CD4-positive, alpha-beta T cell (primary cell): ENCODE measurements at places on chromosomes 1 and 21.
A peak's percentile ranks its signal among the peaks of the same experiment; 100 is the strongest.

GRCh38 chr21:34520764-34521508 lies 8.9 kb upstream of the KCNE1 start:
- peaks cover 7% of the 10 kb centered on the region for H3K36me3 ChIP-seq
- H3K27me3 ChIP-seq = no peaks in the 10 kb centered on the region
- H3K27ac ChIP-seq = no peak overlapping the region
- DNase-seq = no peak
- H3K4me3 ChIP-seq = no peak overlapping the region

- DNase-seq = no peak
- H3K4me1 ChIP-seq = peaks cover 23% of the 10 kb centered on the region
- no peak overlapping the region for H3K4me3 ChIP-seq
- no peak overlapping the region for H3K27ac ChIP-seq
- H3K36me3 ChIP-seq = no peaks in the 10 kb centered on the region
Observed at GRCh38 chr1:156083800-156084790, 1.8 kb upstream of the MEX3A start.

- no peaks in the 10 kb centered on the region for H3K4me1 ChIP-seq
- peaks cover 7% of the 10 kb centered on the region for H3K27me3 ChIP-seq
- no peak overlapping the region for H3K27ac ChIP-seq
- H3K4me3 ChIP-seq = no peak overlapping the region
Observed at GRCh38 chr1:231192620-231193163, 30.8 kb downstream of the TRIM67 start.

DNA sequence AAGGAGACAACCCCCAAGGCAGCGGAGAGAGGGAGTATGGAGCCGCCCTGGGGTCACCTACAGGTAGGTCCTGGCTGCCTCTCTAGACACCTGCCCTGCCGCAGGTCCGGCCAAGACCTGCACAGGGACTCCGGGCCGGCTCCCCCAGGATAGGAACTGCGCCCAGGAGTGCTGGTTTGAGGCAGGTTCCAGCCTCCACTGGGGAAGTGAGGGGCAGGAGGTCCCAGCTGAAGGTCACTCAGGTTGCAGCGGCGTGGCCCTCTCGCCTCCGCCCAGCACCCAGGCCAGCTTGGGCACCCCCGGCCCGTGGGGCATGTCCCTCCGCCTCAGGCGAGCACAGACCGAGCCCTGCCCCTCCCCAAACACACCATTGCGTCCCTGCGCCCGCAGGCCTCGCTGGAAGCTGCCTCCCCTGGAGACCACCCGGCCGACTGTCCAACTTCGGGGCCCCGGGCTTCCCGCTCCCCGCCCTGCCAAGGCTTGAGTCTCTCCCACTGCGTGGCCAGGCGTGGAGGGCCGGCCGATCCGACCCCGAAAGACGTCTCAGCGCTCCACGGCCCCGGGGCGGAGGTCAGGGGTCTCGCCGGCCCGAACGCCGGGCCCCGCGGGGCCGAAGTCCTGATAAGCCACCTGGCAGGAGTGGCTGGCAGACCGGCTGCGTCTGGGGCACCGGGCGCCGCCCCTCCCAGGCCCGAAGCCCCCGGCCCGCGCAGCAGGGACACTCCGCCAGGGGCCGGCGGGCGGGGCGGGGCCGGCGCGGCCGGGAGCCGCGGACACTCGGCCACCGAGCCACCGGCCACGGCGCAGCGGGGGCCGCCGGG lies 1.4 kb upstream of the SKI start:
- no peaks in the 10 kb centered on the region for H3K36me3 ChIP-seq
- H3K27me3 ChIP-seq = no peaks in the 10 kb centered on the region
- H3K4me1 ChIP-seq = peaks cover 42% of the 10 kb centered on the region
- H3K4me3 ChIP-seq = no peak overlapping the region

GRCh38 chr1:235583511-235584001 lies 66.0 kb downstream of the GNG4 start:
- no peaks in the 10 kb centered on the region for H3K36me3 ChIP-seq
- H3K4me3 ChIP-seq = no peak overlapping the region
- no peak for DNase-seq
- H3K27ac ChIP-seq = no peak overlapping the region
- no peaks in the 10 kb centered on the region for H3K27me3 ChIP-seq

DNA sequence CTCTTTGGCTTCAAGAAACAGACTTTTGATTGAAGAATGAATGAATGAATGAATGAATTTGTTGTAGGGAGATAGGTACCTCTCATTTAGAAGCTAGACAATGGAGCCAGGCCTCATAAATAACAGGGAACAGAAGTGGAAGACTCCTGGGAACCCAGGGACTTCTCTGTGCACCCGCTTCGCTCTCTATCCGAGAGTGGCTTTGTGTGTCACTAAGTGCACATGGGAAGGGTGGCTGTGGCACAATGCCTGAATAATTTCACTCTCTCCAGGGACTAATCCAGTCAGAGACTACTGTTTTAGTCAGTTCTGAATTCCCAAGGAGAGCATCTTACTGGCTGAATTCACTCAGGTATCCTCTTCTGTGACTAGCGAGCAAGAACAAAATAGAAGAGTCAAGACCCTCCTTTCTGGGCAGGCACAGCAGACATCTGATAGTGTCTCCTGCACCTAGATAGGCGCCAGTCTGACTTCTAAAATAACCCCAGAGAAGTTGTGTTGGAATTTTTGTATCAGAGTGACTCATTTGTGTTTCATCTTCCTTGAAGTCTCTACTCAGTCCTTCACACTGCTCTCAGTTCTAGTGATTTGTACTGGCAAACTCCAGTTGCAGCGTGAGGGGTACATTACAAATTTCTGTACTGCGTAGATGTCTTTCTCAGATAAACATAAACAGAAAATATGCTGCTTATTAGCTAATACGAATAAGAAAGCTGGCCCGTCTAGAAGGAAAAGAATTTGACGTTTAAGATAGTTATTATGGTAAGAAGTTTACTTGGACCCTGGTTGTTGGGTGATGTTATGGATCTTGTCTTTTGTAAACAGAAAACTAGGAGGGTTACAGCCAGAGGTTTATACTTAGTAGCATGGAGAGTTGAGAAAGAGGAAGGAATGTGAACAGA lies 34.0 kb downstream of the BACH1 start:
- H3K4me1 ChIP-seq = no peaks in the 10 kb centered on the region
- no peaks in the 10 kb centered on the region for H3K27me3 ChIP-seq
- no peak overlapping the region for H3K4me3 ChIP-seq
- peaks cover 17% of the 10 kb centered on the region for H3K36me3 ChIP-seq

GRCh38 chr1:56520016-56520601 lies 59.3 kb downstream of the PLPP3 start:
- no peak overlapping the region for H3K4me3 ChIP-seq
- DNase-seq = no peak
- no peak overlapping the region for H3K27ac ChIP-seq
- no peaks in the 10 kb centered on the region for H3K36me3 ChIP-seq
- peaks cover 3% of the 10 kb centered on the region for H3K27me3 ChIP-seq

DNA sequence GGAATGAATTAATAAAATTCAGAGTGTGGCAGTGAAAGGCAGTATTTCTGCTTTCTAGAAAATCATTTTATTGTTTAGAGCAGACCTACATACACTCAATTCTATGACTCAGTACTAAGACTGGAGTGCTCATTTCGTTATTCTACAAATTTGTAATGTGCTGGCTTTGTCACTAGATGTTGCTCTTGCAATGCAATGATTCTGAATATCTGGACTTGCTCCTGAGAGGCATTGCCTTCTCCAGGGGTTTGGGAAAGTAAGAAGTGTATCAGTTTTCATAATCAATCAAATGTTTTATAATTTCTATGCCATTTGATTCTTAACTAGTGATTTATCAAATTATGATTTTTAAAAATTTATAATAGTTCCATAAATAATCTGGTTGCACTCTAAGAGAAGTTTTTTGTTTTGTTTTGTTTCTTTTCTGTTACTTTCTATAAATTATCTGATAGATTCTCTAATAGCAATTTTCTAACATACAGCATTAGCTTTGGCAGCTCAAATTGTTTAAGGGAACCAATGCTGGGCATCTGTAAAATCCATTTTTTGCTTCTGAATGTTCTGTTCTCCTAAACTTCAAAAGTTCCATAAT lies 280.5 kb upstream of the SGIP1 start:
- peaks cover 3% of the 10 kb centered on the region for H3K4me1 ChIP-seq
- H3K27ac ChIP-seq = no peak overlapping the region
- DNase-seq = peak; percentile 64
- no peaks in the 10 kb centered on the region for H3K36me3 ChIP-seq
- H3K27me3 ChIP-seq = no peaks in the 10 kb centered on the region
- H3K4me3 ChIP-seq = no peak overlapping the region

DNA sequence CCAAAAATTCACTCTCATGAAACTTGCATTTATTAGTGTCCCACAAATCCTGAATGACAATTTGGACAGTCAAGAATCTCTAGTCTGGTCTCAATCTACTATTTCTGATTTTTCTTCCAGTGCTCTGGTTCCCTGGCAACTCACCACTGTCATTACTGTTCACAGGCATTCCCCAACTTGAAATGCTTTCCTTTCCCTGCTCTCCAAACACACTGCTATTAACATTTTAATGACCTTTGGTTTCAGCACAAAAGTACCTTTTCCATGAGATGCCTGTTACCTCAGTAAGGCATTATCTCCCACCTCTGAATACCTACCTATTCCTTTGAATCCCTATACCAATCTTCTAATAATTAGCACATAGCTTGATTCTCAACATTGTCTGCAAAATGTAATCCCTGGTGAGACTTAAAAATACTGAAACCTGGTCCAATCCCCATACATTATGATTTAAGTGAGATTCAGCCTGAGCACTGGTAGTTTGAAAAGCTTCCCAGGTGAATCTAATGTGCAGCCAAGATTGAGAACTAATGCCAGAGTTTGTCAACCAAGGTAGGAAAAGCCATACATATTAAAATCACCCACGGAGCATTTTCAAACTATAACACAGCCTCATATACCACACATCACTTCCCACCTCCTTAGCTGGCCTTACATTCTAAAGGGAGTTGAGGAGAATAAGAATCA lies 11.7 kb upstream of the ANGPTL3 start:
- DNase-seq = no peak
- H3K27me3 ChIP-seq = no peaks in the 10 kb centered on the region
- H3K4me1 ChIP-seq = no peaks in the 10 kb centered on the region
- no peak overlapping the region for H3K4me3 ChIP-seq
- H3K36me3 ChIP-seq = no peaks in the 10 kb centered on the region

GRCh38 chr1:234067581-234068337 lies 163.3 kb downstream of the SLC35F3 start:
- H3K27me3 ChIP-seq = peaks cover 4% of the 10 kb centered on the region
- H3K4me1 ChIP-seq = peaks cover 4% of the 10 kb centered on the region
- H3K36me3 ChIP-seq = no peaks in the 10 kb centered on the region
- no peak overlapping the region for H3K4me3 ChIP-seq

DNA sequence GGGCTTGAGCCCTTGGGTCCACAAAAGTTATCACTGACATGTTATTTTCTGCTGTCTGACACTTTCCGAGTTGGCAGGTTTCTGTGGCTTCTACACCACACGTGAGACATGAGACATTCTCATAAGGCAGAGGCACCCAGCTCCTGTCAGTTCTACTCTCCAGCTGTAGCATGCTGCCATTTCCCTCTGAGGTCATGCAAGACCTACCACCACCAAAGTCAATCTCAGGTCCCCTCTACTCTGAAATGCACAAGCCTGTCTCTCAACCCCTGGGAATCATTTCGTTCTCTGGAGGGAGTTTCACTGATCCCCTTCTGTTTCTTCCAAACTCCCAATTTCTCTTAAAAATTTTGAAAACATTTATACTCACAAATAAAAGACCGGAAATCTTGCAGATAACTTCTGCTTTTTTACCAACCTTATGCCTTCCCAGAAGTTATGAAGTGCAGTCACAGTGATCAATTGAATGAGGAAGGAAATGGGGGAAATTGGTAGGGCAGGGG lies 39.5 kb upstream of the CR2 start:
- H3K4me1 ChIP-seq = no peaks in the 10 kb centered on the region
- no peak for DNase-seq
- no peak overlapping the region for H3K4me3 ChIP-seq

GRCh38 chr1:199724049-199724448 lies 303.5 kb upstream of the NR5A2 start:
- no peak overlapping the region for H3K27ac ChIP-seq
- H3K36me3 ChIP-seq = no peaks in the 10 kb centered on the region
- no peaks in the 10 kb centered on the region for H3K4me1 ChIP-seq
- H3K4me3 ChIP-seq = no peak overlapping the region
- H3K27me3 ChIP-seq = no peaks in the 10 kb centered on the region

DNA sequence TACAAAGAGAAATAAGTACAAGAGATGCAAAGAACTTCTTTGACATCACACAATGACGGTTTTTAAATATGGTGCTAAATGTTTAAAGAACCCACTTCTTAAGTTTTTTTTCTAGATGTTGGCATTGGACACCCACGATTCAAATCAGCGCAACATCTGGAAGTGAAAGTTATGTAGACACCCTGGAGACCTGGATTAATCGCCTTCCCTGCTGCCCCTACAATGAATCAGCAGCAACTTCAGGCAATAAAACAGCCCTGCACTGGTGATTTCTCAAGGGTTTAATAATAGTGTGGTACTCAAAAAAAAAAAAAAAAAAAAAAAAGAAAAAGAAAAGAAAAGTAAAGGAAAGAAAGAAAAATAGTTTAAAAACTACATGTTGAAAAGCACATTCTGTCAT lies 248.3 kb downstream of the NUF2 start:
- H3K36me3 ChIP-seq = no peaks in the 10 kb centered on the region
- no peak for DNase-seq
- no peaks in the 10 kb centered on the region for H3K4me1 ChIP-seq
- H3K4me3 ChIP-seq = no peak overlapping the region
- H3K27ac ChIP-seq = no peak overlapping the region

DNA sequence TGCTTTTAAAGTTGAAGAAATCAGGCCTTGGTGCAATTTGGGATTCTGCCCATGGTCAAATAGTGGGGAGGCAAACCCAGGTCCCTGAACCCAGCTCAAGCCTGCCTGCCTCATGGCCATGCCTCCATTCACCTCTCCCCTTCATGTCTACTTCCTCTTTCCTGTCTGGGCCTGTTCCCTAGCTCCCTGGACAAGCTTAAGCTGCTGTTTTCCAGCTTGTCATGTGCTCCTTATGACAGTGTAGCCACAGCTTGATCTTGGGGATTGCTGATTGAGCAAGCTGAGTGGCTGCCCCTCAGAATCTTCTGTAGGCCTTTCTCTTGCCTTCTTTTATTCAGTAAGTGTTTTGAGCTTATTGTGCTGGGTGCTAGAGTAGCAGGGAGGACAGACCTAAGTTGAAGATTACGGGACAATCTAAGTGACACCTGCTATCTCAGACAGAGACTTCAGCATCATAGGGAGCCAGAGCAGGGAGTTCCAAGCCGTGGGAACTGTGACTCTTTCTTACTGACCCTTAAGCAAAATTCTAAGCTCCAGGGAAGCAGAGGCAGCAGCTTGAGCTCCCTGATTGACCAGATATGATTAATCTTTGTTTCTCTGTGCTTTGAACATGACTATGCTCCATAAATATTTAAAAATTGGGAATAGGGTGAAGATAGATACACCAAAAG lies 520 bp upstream of the MR1 start:
- no peaks in the 10 kb centered on the region for H3K27me3 ChIP-seq
- H3K4me1 ChIP-seq = peaks cover 40% of the 10 kb centered on the region
- H3K36me3 ChIP-seq = peaks cover 7% of the 10 kb centered on the region
- DNase-seq = no peak

GRCh38 chr1:169610108-169610507 lies 19.8 kb downstream of the SELP start:
- DNase-seq = no peak
- no peaks in the 10 kb centered on the region for H3K36me3 ChIP-seq
- H3K4me1 ChIP-seq = peaks cover 16% of the 10 kb centered on the region
- no peak overlapping the region for H3K27ac ChIP-seq
- H3K4me3 ChIP-seq = no peak overlapping the region

GRCh38 chr1:4462831-4463484 lies 191.5 kb upstream of the AJAP1 start:
- H3K4me3 ChIP-seq = no peak overlapping the region
- H3K27ac ChIP-seq = no peak overlapping the region
- H3K27me3 ChIP-seq = no peaks in the 10 kb centered on the region
- H3K36me3 ChIP-seq = no peaks in the 10 kb centered on the region
- DNase-seq = no peak

GRCh38 chr1:193260056-193260745 lies 73.8 kb upstream of the B3GALT2 start:
- H3K36me3 ChIP-seq = peaks cover 17% of the 10 kb centered on the region
- DNase-seq = no peak
- H3K4me1 ChIP-seq = no peaks in the 10 kb centered on the region
- no peak overlapping the region for H3K4me3 ChIP-seq
